ENCODE measurements at places on chromosomes 16 and 17. TPM values are rescaled to one million over a fixed set of nuclear protein-coding genes. Genes with fewer than 3 reads are reported as not detected.

TBC1D3G gene
- not detected for polyA plus RNA-seq

PPY gene
- polyA plus RNA-seq = not detected

HMOX2 gene
- polyA plus RNA-seq = 167 TPM

CCL16 gene
- not detected for polyA plus RNA-seq

CACNG1 gene
- not detected for polyA plus RNA-seq

TBC1D26 gene
- not detected for polyA plus RNA-seq

CLEC3A gene
- not detected for polyA plus RNA-seq

C17orf78 gene
- not detected for polyA plus RNA-seq

ARHGDIG gene
- polyA plus RNA-seq = not detected

ABAT gene
- 16.8 TPM for polyA plus RNA-seq

DBNDD1 gene
- polyA plus RNA-seq = 4.1 TPM

TNFSF13 gene
- 5.7 TPM for polyA plus RNA-seq

HAPSTR1 gene
- 46.5 TPM for polyA plus RNA-seq

CCL7 gene
- polyA plus RNA-seq = not detected

SLC46A1 gene
- 1.9 TPM for polyA plus RNA-seq

NOXO1 gene
- polyA plus RNA-seq = 0.38 TPM

LAT gene
- 1.2 TPM for polyA plus RNA-seq

GRCh38 chr17:419073-419735 lies 66.6 kb upstream of the RPH3AL start:
- no peak overlapping the region for H3K27ac ChIP-seq
- no peaks in the 10 kb centered on the region for H3K27me3 ChIP-seq
- H3K4me1 ChIP-seq = no peaks in the 10 kb centered on the region
- no peaks in the 10 kb centered on the region for H3K36me3 ChIP-seq

DNA sequence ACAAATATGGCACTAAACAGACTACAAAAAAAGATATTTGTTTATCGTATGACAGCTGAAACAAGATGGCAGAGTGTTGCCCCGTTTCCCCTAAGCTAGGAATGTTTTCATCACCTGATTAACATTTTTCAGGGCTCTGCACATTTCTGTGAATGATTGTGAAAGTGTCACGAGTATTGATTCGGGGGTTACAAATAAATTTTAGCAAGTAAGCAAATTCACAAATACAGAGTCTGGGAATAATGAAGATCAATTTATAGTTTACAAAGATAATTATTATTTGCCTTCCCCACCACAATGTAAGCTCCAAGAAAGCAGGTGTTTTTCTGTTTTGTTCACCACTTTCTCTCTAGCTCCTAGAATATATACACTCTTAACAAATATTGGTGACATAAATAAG lies 361.2 kb upstream of the ERCC4 start:
- no peak overlapping the region for H3K27ac ChIP-seq
- no peak overlapping the region for H3K4me3 ChIP-seq
- no peaks in the 10 kb centered on the region for H3K27me3 ChIP-seq
- H3K4me1 ChIP-seq = no peaks in the 10 kb centered on the region

GRCh38 chr17:5509482-5509881 lies 23.1 kb downstream of the MIS12 start:
- peak; percentile 9 for DNase-seq
- H3K4me1 ChIP-seq = peaks cover 11% of the 10 kb centered on the region
- no peak overlapping the region for H3K4me3 ChIP-seq
- H3K27me3 ChIP-seq = no peaks in the 10 kb centered on the region
- H3K27ac ChIP-seq = peak overlapping the region; percentile 58

- DNase-seq = no peak
- no peak within 1 kb of the TSS for H3K4me3 ChIP-seq
- no peak within 1 kb of the TSS for H3K27ac ChIP-seq
- peaks cover 17% of the 10 kb centered on the region for H3K4me1 ChIP-seq
Measured at GRCh38 chr16:71526111-71526631, at the start of gene CHST4. TSS of gene CHST4 (plus strand) at chr16:71526426. CDS start at chr16:71536678, 10,252 bp downstream.

DNA sequence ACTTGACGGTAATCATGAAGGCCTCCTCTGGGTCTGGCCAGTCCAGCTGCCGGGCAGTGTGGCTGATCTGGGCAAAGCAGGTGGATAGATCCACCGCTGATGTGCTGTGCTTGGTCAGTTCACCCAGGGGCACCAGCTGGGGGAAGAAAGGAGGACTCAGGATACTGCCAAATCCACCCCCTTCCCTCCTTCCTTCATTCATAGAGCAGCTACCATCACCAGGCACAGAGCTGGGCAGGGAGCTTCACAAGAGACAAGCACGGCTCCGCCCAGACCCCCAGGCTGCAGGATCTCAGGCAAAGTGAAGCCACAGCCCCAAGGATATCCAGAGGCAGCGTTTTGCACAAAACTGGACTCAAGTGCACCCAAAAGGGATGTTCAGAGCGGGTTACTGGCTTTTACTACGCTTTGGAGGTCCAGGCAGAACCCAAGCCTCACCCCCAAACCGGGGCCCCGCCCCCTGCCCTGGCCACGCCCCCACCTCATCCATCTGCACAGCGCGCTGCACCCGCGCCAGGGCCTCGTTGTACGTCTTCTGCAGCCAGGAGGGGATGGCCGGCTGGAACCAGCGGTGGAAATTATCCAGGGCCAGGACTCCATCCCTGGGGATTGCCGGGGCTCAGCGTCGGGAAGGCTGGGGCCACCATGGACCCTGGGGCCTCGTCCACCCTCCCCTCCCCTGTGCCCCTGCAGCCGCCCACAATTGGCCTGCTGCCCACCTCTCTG lies 9.1 kb downstream of the UNC13D start:
- H3K4me3 ChIP-seq = no peak overlapping the region
- DNase-seq = no peak
- no peaks in the 10 kb centered on the region for H3K4me1 ChIP-seq
- no peaks in the 10 kb centered on the region for H3K36me3 ChIP-seq
- H3K27me3 ChIP-seq = no peaks in the 10 kb centered on the region

DNA sequence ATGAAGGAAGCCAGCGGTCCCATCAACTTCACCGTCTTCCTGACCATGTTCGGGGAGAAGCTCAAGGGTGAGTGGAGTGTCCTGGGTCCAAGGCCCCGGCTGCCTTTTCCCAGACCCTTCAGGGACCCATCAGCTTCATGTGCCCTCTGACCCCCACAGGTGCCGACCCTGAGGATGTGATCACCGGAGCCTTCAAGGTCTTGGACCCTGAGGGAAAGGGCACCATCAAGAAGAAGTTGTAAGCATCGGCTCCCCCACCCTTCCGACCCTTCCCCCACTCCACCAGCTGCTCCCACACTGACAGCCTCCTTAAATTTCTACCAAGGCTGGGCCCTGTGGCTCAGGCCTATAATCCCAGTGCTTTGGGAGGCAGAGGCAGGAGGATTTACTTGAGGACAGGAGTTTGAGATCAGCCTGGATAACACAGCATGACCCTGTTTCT lies 1.9 kb downstream of the MYL11 start:
- no peak for DNase-seq
- H3K27me3 ChIP-seq = no peaks in the 10 kb centered on the region
- no peak overlapping the region for H3K27ac ChIP-seq
- H3K36me3 ChIP-seq = no peaks in the 10 kb centered on the region

DNA sequence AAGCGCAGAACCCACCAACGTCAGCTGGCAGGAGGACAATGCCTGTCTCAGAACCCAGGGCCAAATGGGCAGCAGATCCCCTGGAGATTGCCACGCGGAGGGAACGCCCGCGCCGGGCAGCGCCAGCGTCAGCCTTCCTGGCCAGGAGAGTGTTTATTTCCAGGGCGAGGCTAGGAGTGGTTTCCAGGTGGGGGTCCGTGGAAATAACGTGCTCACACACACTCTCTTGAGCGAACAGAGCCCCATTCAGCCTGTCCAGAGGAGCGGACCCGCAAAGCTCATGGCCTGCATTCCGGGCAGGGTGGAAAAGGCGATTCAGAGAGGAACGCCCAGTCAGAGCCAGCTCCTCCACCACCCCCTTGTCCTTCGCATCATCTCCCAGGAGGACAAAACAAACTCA lies 40.3 kb downstream of the SDK2 start:
- no peak for DNase-seq
- no peaks in the 10 kb centered on the region for H3K36me3 ChIP-seq
- no peaks in the 10 kb centered on the region for H3K4me1 ChIP-seq
- no peak overlapping the region for H3K27ac ChIP-seq
- H3K27me3 ChIP-seq = no peaks in the 10 kb centered on the region
- H3K4me3 ChIP-seq = no peak overlapping the region

DNA sequence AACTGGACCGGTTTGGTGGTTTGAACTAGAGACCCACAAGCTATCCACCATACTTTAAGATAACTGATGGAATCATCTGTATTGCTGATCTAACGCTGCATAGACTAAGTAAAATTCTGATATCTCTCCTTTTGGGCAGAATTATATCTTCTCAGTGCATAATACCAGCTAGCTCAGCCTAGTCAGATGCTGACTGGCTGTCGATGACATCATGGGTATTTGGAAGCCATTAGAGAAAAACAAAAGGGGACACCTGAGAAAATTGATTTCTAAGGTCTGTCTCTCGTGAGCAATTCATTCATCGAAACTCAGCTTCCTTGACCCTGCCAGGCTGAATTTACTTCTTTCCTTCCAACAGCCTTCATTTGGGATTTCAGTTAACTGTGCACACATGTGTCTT lies 263.0 kb upstream of the CCL2 start:
- no peak for DNase-seq

DNA sequence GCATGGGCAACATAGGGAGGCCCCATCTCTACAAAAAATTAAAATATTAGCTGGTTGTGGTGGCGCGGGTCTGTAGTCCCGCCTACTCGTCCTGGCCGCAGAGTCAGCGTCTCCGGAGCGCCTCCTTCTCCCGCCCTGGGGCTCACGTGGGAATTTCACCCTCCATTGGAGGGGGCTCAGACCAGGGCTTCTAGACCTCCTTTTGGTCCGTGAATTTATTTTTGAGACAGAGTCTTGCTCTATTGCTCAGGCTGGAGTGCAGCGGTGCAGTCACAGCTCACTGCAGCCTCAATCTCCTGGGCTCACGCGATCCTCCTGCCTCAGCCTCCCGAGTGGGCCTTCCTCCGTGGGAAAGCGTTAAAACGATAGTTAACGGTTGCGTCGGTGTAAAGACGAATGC lies 394 bp upstream of the NME4 start:
- H3K27me3 ChIP-seq = no peaks in the 10 kb centered on the region
- H3K27ac ChIP-seq = no peak overlapping the region
- no peak for DNase-seq
- H3K36me3 ChIP-seq = peaks cover 2% of the 10 kb centered on the region
- peaks cover 7% of the 10 kb centered on the region for H3K4me1 ChIP-seq
- H3K4me3 ChIP-seq = peak overlapping the region; percentile 50

- no peak overlapping the region for H3K27ac ChIP-seq
- no peaks in the 10 kb centered on the region for H3K27me3 ChIP-seq
- H3K4me3 ChIP-seq = no peak overlapping the region
- H3K4me1 ChIP-seq = no peaks in the 10 kb centered on the region
- H3K36me3 ChIP-seq = peaks cover 31% of the 10 kb centered on the region
Measured at GRCh38 chr17:7001318-7001961, 5.6 kb downstream of the ALOX12 start.

GRCh38 chr17:80892019-80892855 lies 99.4 kb upstream of the CHMP6 start:
- H3K4me3 ChIP-seq = peak overlapping the region; percentile 70
- peaks cover 7% of the 10 kb centered on the region for H3K36me3 ChIP-seq
- peak overlapping the region; percentile 99 for H3K27ac ChIP-seq
- no peaks in the 10 kb centered on the region for H3K27me3 ChIP-seq
- H3K4me1 ChIP-seq = peaks cover 34% of the 10 kb centered on the region
- DNase-seq = peak; percentile 88

DNA sequence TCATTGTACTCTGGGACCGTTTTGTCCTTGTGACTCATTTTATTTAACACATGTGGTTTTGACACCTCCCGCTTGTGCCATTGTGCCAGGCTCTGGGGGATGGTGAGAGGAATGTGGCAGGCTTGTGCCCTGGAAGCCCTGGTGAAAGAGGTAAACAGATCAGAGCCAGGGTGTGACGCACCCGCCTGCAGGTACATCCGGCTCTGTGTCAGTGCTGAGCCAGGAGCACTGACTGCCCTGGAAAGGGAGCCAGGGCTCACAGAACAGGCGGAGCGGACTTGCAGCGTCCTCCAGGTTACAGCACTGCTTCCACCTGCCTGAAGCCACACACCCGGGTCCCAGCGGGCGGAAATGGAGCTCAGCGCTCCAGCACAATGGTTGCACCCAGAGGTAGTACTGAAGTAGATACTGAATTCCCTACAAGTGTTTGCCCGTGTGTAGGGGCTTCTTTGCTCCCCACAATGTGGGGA lies 30.6 kb downstream of the CDRT15 start:
- peaks cover 4% of the 10 kb centered on the region for H3K36me3 ChIP-seq
- peak; percentile 71 for DNase-seq
- peaks cover 11% of the 10 kb centered on the region for H3K4me1 ChIP-seq
- no peaks in the 10 kb centered on the region for H3K27me3 ChIP-seq
- H3K4me3 ChIP-seq = no peak overlapping the region

- no peaks in the 10 kb centered on the region for H3K36me3 ChIP-seq
- no peak overlapping the region for H3K27ac ChIP-seq
- DNase-seq = no peak
- H3K27me3 ChIP-seq = peaks cover 7% of the 10 kb centered on the region
- no peak overlapping the region for H3K4me3 ChIP-seq
Measured at GRCh38 chr17:32114536-32114935, 27.8 kb upstream of the RHOT1 start.

DNA sequence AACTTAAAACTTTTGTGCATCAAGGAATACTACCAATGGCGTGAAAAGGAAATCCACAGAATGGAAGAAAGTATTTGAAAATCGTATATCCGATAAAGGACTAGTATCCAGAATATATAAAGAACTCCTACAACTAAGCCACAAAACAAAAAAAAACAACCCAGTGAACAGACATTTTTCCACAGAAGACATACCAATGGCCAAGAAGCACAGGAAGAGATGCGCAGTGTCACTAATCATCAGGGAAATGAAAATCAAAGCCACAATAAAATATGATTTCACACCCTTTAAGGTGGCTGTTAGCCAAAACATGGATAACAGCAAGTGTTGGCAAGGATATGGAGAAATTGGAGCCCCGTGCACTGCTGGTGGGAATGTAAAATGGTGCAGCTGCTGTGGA lies 203.3 kb downstream of the SEC14L1 start:
- H3K4me1 ChIP-seq = peaks cover 3% of the 10 kb centered on the region
- no peak overlapping the region for H3K4me3 ChIP-seq
- no peak for DNase-seq
- peaks cover 14% of the 10 kb centered on the region for H3K36me3 ChIP-seq
- no peak overlapping the region for H3K27ac ChIP-seq

DNA sequence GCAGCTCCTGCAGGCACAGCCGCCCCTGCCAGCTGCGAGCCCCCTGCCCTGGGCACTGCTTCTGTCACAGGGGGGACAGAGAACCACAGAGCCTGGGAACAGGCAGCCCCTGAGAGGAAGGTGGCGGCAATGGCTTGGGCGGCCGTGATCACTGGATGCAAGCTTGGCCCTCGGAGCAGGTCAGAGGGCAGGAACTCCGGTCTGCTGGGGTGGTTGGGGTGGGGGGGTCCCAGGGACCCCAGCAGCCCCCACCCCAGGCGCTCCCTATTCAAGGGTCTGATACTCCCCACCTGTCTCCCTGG lies 1.9 kb upstream of the CYBA start:
- no peak overlapping the region for H3K27ac ChIP-seq
- no peak overlapping the region for H3K4me3 ChIP-seq
- peaks cover 45% of the 10 kb centered on the region for H3K36me3 ChIP-seq
- no peaks in the 10 kb centered on the region for H3K27me3 ChIP-seq
- no peak for DNase-seq

All from keratinocyte (primary cell).